ENCODE measurements at places on chromosomes 16 and 17.

DNA sequence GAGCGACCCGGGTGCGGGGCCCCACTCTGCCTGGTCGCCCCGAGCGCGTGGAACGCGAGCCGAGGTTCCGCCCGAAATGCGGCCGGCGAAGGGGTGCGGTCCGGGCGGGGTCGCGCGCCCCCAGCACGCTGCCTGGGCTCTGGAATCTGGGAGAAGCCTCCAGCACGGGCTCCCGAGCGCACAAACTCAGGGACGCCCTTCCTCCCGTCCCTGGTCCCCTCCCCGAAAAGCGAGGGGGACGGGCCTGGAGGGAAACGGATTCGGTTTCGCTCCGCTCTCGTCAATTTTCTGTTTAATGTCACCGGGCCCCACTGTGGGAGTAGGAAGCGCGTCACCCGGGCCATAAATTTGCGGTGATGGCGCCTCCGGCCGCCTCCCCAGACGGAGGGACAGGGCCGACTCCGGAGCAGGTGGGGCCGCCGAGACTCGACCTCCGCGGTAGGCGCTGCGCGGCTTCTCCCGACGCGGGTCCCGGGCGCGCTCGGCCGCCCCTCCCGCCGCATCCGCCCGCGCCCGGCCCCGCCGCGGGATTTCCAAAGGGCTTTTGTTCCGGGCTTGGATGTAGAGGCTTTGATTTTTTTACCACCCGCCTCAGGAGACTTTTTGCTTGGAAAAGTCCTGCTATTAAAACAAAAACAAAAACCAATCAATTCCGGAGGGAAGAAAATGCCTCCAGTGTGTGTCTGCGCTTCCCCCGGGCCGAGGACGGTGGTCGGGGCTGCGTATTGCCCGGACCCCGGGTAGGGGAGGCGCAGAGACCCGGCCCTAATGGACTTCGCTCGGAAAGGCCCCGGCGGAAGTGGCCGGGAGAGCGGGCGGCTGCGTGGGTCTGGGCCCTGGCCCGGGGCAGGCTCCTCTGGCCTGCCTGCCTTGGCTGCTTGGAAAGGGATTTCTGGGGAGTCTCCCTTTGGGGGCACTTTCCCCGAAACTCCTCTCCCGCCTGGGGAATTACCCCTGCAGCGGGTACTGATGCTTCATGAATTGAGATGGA, 7.9 kb upstream of the BAHCC1 start:
- no peak for DNase-seq

GRCh38 chr17:42179911-42180410, 981 bp downstream of the KCNH4 start:
- no peak for DNase-seq

- no peak for DNase-seq
Observed at GRCh38 chr17:15175356-15175755, 89.8 kb downstream of the PMP22 start.

- DNase-seq, result no peak
Observed at GRCh38 chr16:63361032-63361624, 1324.9 kb upstream of the CDH8 start.

DNA sequence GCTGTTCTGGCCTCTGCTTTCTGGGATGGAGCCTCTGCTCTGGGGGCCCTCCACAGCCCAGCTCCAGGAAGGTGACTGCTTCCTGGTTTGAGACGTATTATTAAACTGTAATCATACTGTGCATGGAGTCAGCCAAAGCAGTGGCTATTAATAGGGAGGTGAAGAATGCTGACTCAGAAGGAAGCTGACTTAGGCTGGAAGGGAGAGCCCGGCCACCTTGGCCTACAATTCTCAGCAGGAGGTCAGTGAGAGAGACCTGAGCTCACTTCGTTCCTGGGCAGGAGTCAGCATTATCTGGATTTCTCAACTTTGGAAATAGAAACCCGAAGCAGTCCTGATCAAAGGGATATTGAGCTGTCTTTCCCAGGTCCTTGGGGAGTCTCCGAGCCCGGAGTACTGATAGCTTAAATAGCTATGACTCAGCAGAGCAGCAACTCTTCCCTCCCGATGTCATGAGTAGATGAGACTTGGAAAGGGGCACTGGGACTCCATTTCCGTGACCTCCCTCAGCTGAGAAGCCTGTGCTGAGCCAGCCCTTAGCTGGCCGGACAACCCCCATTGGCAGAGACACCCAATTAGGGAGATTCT, 91.8 kb downstream of the YPEL2 start:
- no peak for DNase-seq

- no peak for DNase-seq
Observed at GRCh38 chr17:79824234-79824633, 15.0 kb downstream of the CBX4 start.

DNA sequence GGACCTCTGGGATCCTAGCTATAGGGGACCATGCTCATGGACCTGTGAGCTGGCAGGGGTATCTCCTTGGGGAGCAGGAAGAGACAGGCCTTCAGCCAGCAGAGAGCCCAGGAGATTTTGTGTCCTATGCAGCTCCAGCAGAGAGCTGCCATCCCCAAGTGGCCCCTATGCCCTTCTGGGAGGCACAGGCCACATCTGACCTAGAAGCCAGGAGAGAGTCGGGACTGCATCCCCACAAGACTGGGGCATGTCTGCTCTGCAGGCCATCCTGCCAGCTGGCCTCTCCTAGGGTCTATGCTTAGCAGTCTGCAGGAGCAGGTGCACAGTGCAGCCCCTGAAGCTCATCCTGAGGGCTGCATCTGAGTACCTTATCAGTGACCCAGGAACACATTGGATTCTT, 279.5 kb downstream of the KIF2B start:
- DNase-seq, result no peak

DNA sequence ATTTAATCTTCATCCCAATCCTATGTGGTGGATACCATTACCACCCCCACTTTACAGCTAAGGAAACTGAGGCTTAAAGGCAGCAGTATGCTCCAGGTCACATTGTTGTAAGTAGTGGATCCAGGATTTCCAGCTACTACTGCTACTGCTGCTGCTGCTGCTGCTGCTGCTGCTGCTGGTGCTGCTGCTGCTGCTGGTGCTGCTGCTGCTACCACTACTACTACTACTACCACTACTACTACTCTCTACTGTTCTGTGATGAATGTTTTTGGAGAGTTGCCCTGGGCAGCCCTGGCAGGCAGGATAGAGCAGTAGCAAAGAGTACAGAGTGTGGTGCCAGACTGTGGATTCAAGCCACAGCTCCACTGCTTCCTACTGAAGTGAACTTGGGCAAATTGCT, 49.3 kb upstream of the SLC12A3 start:
- no peak for DNase-seq

DNA sequence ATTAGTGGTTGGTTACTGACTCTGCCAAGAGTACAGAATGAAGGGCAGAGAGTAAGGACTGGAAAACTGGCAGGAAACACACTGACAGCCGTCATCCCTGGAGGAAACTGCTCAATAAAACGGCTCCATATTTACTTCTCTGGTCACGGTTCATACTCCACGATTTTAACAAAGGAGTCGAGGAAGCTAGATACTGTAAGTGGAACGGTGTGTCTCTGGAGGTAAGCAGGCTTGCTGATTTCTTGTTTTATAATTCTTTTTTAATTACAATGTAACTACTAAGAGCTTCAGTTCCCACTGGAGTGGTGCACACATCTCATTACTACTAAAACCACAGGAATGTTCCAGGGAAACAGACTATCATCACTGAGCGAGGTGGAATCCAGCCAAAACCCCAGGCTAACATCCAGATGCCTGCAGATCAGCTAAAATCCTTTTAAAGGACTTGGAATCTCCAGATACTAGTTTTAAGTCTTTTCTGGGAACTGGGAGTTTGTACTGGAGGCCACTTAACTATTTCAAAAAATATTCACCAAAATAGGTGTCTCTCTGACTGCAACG, 17.8 kb downstream of the SERPINF1 start:
- DNase-seq, result no peak

DNA sequence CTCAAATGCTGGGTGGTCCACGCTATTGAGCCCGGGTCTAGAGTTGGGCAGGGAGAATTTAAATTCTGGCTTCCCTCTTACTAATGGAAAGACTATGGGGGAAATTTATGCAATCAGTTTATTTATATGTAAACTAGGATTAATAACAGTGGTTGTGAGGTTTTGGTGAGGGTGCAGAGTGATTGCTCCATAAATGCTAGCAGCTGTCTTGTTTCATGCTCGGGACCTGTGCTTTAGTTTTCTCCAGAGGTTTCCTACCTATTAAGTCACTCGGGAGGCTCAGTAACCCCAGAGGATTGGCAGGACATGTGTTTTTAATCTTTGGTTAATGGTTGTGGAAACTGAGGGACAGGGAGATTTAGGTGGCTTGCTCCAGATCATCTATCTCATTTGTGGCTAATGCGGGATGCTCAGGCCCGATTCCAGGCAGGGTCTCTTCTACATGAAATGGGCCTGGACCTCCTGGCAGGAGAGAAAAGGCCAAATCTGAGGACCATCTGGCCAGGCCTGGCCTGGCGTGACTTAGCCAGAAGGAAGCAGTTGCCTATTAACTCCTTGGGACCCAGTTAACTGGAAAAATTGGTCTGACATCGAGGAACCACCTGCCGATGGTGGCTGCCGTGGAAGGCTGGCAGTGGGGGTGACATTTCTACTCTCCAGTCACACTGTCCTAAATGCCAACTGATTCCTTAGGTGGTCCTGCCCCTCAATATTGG, 2.1 kb downstream of the PRCD start:
- no peak for DNase-seq

DNA sequence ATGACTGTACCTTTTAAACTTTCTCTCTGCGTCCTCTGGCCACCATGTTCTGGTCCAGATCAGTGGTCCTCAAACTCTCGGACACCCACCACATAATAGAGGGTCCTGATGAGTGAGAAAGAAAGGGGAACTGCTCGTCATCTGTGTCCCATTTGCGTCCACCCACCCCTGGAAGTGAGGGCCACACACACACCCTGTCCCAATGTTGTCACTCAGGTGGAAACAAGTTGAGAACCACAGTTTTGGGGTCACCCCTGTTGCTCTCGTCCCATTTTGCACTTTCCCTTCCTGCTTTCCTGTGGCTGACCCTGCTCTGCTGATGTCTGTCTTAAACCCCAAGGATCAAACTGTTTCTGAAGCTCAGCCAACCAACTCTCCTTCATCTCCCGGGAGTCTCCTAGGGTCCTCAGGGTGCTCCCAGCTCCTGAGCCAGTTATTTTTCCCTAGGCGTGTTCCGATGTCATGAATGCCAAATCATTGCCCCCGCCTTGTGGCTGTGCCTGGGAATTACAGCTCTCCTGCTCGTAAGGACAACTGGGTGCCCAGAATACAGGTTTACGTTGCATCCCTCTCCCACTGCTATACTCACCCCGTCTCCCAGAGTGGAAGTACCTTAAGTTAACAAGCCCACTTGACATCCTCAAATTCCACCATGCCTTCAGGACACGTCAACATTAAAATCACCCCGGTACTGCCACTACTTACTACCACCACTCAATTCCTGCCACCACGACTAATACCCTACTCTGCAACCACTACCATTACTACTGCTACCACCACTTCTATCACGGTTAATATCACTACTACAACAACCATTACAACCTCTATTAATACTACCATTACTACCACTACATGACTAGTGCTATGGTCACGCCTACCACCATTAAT, 26.0 kb upstream of the HNF1B start:
- no peak for DNase-seq

DNA sequence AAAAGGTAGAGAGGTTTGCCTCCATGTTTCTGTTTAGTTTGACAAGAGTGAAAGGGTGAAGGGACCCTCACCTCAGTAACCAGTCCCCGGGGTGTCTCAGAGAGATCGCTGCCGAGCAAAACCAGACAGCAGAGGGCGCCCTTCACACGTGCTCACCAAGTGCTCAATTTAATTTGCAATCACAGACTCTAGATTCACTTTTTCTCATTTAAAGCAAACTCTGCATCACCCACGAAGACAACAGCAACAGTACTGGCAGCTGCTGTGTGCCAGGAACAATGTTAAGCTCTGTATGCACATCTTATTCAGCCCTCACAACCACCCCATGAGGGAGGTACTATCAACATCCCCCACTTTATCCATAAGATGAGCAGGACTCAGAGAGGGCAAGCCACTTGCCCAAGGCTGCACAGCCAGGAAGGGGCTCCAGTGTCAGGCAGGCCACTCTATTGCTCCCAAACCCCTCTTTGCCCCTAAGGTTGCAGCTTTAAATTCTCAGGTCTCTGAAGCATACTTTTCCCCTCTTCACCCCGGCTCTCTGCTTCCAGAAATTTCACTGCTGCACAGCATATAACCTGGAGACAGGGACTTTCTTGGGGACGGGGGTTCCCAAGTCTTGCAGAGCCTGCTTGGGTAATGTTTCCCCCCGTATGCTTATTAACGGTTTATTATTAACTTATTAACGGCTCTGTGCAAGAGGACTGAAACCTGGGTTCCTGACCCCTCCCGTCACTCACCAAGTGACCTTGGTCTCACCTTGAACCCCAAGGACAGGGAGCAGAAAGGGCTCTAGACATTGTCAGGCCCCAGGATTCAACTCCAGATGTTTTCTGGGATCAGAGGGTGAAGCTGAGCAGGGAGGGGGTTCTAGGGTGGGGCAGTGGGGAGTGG, 70.9 kb downstream of the CNGB1 start:
- peak; percentile 68 for DNase-seq

DNA sequence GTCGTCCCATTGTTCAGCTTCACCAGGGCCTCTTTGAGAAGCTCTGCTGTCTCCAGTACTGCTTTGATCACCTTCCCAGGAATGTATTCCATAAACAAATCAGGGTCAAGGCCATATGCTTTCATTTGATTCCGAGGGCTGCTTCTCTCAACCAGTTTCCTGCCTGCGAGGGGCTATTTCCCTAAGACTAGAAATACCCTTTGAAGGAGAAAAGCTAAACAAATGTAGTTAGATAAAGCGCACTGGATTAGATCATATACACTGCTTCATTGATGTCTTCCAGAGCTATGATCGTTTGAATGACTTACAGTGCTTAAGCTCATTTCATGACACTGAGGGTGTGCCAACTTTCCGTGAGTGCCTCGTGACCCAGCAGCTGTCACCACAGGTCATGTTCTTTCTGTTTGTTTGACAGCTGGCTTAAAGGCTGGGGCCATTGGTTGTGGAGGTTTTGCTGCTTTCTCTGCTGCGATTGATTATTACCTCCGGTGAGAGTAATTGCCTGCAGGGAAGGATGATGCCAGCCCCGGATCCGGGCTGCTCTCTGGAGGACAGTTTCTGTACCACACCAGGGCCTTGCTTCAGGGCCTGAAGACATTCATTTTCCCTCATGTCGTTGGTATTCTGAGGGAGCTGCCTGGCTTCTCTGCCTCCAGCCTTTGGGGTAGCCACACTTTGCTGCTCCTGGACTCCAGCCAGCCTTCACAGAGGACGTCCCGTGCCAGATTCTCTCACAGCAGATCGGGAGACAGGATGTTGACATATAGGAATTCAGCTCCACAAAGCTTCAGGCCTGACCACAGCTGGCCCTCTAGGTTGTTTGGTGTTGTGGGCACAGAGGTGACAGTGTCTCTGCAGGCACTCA, 3.9 kb downstream of the TIMM22 start:
- no peak for DNase-seq

DNA sequence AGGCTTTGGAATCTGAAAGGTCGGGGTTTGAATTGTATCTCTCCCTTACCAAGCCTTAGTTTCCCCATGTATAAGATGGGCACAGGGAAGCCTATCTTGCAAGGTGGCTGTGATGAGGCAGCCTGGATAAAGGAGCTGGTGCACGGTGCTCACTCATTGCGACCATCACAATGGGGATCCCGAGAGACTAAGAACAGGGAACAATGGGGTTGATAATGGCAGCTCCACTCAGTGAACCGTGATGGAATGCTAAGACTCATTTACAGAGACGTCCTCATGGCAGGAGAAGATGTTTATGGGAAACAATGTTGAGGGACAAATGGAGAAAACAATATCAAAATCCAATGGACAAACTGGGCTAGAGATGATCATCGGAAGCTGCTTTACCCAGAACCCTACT, 81.8 kb downstream of the SPACA3 start:
- DNase-seq, result no peak
